ENCODE measurements at places on chromosomes 4 and X.

GRCh38 chrX:34146906-34147305 lies 14.8 kb upstream of the FAM47A start:
- DNase-seq, result no peak

DNA sequence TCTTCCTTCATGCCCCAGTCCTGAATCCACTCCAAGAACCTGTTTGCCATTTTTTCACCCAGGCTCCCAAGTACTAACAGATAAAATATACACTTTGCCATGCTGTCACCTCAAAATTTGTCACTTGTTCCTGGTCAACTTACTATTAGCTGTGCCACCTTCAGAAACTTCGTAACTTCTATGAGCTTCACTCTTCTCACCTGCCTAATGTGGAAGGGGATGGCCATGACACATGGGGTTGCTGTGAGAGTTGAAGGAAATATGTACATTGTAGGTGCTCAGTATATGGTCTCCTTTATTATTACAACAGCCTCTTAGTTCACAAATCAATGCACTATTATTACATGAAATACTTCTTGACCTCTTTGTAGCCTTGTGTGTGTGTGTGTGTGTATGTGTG lies 10.4 kb downstream of the TMSB4X start:
- no peak for DNase-seq

- no peak for DNase-seq
These were observed 43.9 kb downstream of the CC2D2A start for GRCh38 chr4:15513545-15513944.

- peak; percentile 22 for DNase-seq
These were observed 29.9 kb upstream of the PJA1 start for GRCh38 chrX:69195192-69195591.

GRCh38 chrX:148865277-148866210 lies 365.1 kb downstream of the AFF2 start:
- DNase-seq, result no peak

Data from right hindlimb (tissue), 1 donor.